ENCODE measurements at places on chromosomes 4 and X.

GRCh38 chr4:74260036-74260435 lies 48.2 kb upstream of the EPGN start:
- no peak for DNase-seq

DNA sequence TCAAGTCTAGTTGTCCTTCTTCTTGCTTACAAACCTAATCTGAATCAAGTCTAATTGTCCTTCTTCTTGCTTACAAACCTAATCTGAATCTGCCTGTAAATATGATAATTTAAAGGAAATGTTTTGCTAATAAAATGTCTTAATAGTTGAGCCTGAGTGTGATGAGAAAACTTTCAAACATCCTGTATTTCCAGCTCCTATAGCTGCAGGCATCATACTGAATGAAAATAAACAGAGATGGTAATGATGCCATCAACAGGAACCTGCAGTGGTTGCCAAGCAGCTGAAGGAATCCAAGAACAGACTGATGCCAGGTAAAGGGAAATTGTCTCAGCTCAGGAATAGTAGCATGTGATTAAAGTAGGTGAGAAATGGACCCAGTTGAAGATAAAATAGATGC lies 156.1 kb upstream of the IRS4 start:
- no peak for DNase-seq

DNA sequence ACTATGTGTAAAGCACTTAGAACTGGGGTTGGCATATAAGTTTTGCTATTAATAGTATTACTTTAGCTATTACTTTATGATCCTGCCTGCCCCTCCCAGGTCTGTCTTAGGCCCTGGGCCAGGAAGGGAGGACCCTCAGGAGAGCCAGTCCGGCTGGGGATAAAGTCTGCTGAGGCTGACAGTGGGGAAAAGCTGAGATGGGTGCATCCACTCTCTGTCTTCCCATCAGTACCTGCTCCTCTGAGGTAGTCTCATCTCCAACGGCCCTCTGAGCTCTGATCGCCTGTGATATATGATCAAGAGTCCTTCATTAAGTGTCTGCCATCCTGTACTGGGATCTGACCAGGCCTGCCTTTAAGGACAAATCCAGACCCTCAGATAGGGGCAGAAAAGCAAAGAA lies 156.5 kb upstream of the PJA1 start:
- no peak for DNase-seq

GRCh38 chrX:17654116-17654515 lies 83.2 kb upstream of the SCML1 start:
- DNase-seq, result no peak

- DNase-seq, result no peak
Measured at GRCh38 chrX:11641349-11642065, 24.2 kb downstream of the ARHGAP6 start.

DNA sequence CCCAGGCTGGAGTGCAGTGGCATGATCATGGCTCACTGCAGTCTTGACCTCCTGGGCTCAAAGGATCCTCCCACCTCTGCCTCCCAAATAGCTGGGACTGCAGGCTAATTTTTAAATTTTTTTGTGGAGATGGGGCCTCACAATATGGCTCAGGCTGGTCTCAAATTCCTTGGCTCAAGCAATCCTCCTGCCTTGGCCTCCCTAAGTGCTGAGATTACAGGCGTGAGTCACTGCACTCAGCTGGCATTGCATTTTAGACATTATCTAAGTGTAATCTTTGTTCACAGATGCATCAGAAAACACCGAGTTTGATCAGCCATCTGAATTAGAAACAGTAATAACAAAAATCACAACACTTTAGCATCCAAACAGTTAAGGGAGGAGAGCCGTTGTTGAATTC lies 53.4 kb upstream of the CBR4 start:
- no peak for DNase-seq

DNA sequence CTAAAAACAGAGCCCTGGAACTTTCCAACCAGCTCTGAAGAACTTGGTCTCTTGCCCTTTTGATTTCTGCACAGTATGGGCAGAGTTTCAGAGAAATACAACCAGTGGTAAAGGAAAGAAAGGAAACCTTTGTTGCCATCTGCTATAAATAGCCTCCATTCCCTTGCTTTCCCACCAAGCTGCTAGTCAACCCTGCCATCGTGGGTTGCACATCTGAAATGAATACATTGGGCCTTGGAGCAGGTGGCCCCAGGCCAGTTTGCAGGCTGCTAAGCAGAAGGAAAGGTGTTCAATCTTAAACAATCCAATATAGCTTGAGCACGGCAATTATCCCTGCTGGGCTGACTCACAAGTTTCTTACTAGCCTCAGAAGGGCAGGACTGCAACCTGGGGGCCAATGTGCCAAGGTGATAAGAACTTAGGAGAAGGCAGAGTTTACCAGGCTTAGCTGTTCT lies 142.5 kb downstream of the PPARGC1A start:
- DNase-seq, result no peak

DNA sequence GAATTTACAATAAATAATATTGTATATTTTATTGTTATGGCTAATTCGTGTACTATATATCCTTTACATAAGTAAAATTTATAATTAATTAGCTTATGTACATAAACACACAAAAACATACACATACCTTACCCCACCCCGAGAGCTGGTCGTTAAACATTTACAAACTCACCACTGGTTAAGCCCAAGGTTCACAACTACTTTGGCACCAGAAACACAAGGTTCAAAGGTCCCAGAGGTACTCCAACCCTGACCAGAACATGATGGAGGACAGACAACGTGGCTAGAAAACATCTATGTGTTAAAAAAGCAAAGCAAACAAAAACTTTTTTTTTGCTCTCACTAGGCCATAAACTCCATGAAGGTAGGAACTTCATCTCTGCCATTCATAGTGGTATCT lies 37.7 kb downstream of the SLC25A5 start:
- DNase-seq, result no peak

- DNase-seq, result no peak
Measured at GRCh38 chrX:130091980-130092522, 18.2 kb downstream of the ELF4 start.

GRCh38 chr4:10115271-10115796 lies 1.3 kb downstream of the WDR1 start:
- DNase-seq, result no peak

DNA sequence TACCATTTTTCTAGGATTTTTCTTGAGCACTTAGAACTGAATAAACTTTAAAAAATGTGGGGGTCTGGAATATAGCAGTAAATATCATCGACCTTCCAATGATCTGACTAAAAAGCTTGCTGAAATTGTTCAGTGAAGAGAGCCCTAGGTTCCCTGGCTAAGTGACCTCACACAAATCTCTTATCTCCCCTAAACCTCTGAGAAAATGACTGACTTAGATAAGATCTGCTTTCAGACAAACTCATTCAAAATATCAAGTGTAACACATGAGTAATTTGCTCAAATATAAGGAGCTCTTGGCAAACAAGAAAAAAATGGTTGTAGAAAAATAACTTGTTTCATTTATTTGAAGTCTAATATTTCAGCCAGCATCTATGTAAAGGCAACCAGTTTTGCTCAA lies 441.7 kb upstream of the SLIT2 start:
- no peak for DNase-seq

GRCh38 chrX:20149326-20149725 lies 7.7 kb upstream of the EIF1AX start:
- DNase-seq, result no peak

Measured in GM04504 (cell line).